ENCODE measurements at places on chromosomes 12 and 14.

DNA sequence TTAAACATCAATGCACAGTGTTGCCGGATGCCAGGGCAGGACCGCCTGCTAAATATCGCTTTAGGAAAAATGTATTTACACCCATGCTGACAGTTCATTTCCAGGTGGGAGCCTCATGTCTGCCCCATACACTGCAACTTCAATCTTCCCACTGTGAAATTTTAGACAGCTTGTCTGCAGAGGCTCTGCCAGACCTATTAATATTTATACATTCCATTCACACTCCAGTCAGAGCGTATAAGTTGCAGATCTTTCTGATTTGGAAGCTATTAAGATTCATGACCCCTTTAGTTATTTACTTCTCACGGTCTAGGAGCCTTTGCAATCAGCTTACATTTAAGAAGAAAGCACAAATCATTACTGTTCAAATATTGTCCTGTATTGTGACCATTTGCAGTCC is 357.4 kb downstream of the ATP23 start:
- DNase-seq: no peak

- no peak for DNase-seq
Observed at GRCh38 chr14:82411298-82411697, 877.6 kb upstream of the SEL1L start.

DNA sequence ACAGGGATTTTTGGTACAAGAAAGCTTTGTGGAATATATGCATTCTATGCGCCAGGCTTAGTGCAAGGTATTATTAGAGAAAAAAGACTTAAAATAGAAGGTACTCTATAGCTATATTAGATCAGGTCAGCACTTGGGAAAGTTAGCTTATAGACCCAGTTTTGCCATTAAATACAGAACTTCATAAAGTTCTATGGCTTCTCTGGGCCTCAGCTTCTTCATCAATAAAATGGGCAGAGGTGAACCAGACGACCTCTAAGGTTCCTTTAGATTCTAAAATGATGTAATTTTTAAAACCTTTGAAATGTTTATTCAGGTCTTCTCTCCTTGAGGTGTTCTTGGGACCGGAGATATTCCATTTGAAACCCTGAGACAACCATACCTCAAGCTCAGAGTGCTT is 7.1 kb downstream of the CNPY2 start:
- no peak for DNase-seq

GRCh38 chr14:94907626-94908261 is 137.8 kb upstream of the GSC start:
- DNase-seq: no peak

DNA sequence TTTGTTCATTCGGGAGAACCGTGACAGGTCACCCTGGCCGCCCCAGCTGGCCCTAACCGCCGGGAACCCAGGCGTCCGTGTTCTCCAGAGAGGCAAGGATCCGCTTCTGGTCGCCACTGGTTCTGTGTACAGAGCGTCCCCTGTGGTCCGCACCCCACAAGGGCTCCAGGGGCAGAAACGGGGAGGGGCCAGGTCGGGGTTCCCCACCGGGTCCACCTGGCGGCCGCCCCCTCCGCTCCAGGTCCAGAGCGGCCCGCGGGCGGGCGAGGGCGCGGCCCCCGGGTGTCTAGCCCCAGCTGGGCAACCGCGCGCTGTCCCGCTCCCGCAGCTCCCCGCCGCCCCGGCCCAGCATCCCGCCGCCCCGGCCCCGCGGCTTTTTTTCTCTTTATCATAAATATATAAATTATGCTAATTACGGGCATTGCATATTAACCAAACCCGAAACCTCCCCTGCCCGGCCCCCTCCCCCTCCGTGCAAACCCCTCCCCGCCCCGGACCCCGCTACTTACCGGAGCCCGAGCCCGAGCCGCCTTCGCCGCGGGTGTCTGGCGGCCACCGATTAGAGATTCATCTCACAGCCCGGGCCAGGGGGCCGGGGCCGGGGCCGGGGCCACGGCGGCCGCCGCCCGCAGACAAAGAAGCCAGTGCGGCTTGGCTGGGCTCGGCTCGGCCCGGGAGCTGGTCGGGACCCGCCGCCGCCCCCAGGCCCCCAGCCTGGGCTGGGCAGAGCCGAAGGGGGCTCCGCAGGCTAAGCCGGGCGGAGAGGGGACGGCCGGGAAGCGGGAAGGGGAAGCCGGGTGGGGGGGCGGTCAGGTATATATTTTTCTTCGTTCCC is 512 bp downstream of the POU6F1 start:
- DNase-seq: peak; percentile 66

- DNase-seq: no peak
Observed at GRCh38 chr12:107026806-107027635, 40.1 kb upstream of the MTERF2 start.

GRCh38 chr14:71591929-71592328 is 340.3 kb upstream of the RGS6 start:
- DNase-seq: no peak

- no peak for DNase-seq
Observed at GRCh38 chr12:93729934-93730333, 52.8 kb downstream of the CRADD start.

GRCh38 chr12:102917026-102917787 is at the start of gene PAH:
Gene PAH, minus strand, starts transcription at chr12:102917244. Its CDS starts 114 bp downstream, at chr12:102917130.
- DNase-seq: peak; percentile 68
